ENCODE measurements at places on chromosomes 7 and 10.

DNA sequence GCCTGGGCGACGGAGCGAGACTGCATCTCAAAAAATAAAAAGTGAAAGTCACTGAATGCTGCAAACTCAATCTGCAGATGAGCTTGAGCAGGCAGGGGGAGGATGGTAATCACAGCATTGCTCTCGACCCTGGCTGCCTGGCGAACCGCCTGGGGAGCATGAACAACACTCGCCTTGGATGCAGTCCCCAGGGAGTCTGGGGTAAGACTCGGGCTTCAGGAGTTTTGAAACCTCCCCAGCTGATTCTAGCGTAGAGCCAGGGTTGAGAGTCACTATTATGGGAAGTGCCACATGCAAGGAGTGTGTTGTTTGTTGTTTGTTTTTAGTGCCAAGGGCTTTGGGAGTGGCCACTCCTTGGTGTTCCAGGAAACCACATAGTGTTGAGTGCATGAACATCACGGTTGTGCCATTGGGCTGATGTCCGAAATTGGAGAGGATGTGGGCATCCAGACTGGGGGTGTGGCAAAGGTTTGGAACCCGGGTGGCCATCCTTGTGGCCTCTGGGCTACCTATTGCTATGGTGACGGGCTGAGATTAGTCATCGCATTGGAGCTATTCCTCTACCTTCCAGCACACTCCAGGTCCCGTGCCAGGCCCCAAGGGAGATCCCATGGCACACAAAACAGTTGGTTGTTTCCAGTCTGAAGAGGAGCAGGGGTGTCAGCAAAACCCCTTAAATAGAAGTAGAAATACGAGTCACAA lies 92.6 kb downstream of the RGS10 start:
- DNase-seq = no peak

- DNase-seq = peak; percentile 77
These were observed 139.8 kb upstream of the NAMPT start for GRCh38 chr7:106424476-106425016.

GRCh38 chr7:87510411-87510875 lies 35.0 kb upstream of the ABCB4 start:
- DNase-seq = no peak

GRCh38 chr7:70698219-70698832 lies 433.6 kb upstream of the GALNT17 start:
- peak; percentile 66 for DNase-seq

- no peak for DNase-seq
These were observed 166.3 kb upstream of the GRM3 start for GRCh38 chr7:86477343-86477935.

GRCh38 chr10:69449841-69450240 lies 1.4 kb upstream of the TSPAN15 start:
- peak; percentile 60 for DNase-seq

DNA sequence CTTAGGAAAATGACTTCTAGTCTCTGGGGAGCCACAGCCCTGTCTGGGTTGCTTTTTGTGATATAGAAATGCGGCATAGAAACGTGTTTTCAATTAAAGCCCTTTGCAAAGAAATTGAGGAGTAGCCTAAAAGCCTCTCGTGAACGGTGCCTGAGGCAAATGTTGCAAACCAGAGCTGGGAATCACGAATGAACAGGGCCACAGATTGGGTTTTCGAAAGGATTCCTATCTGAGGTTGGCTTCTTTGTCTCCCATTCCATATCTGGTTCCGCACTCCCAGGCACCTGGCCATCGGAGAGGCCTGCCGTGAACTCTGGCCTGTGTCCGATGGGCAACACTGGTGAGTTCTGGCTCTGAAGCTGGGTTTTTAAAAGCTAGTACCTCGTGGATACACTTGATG lies 221.6 kb downstream of the TCF7L2 start:
- no peak for DNase-seq

GRCh38 chr10:124552691-124553276 lies 91.2 kb downstream of the LHPP start:
- DNase-seq = no peak

DNA sequence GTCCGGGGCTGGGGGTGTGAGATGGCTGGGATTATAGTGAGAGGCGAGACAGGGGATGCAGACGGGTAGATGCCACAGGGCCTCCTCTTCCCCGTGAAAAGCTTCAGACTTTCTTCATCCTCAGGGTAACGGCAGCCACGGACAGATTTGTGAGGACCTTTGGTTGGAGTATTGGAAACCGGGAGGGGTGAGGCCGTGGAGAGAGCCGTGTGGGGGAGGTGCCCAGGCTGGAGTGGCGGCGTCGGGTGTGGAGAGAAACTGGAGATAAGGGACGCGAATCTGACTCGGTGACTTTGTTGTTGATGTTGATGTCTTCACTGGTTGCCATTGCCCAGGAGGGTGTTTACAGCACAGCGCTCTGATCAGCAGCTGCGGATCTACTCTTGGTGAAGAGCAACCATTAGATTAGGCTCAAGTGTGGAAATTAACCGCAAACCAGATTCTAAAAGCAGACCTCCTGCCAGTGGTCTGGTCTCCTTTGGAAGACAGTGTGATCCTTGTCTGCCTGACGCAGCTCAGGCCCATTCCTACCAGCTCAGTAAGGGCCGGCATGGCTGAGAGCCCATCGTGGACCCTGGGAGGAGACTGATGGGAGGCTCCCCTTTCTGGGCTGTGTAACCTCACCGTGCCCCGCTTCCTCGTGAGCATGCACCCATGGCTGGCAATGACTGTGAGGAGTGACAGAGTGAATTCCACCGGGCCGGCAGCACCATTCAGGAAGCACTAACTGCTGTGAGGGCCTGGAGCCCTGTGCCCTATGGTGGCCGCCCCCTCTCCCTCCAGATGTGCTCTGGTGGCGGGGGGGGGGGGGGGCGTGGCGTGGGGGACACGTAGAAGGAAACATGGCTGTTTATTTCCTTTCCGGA lies 90.3 kb downstream of the INPP5A start:
- no peak for DNase-seq

- DNase-seq = no peak
These were observed 242.8 kb downstream of the ELFN1 start for GRCh38 chr7:1912593-1913465.

GRCh38 chr7:3011211-3011852 lies 32.3 kb downstream of the CARD11 start:
- DNase-seq = no peak

GRCh38 chr10:23918839-23919238 lies 290.1 kb upstream of the KIAA1217 start:
- DNase-seq = peak; percentile 86

DNA sequence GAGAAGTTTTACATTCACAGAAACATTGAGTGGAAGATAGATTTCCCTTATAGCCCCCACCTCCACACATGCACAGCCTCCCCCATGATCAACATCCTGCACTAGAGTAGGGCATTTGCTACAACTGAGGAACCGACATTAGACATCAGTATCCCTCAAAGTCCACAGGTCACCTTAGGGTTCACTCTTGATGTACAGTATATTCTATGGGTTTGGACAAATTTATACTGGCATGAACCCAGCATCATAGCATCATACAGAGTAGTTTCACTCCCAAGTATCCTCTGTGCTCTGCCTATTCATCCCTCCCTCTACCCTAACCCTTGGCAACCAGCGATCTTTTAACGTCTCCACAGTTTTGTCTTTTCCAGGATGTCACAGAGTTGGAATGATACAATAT lies 64.4 kb downstream of the VSTM4 start:
- no peak for DNase-seq

DNA sequence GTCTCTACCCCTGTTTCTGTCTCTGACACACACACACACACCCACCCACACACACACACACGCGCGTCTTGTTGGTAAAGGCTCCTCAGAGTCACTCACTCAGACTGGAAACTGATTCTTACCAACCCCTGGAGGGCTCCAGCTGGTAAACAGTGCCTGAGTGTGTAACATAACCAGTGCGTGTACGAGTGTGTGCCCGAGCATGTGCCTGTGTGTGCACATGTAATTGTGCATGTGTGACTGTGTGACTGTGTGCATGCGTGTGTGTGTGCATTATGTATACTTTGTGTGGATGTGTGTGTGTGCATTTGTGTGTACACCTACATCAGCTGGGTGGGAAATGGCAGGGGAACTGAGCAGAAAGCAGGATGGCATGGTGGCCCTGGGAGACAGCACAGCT lies 317.1 kb downstream of the WDR37 start:
- DNase-seq = no peak

DNA sequence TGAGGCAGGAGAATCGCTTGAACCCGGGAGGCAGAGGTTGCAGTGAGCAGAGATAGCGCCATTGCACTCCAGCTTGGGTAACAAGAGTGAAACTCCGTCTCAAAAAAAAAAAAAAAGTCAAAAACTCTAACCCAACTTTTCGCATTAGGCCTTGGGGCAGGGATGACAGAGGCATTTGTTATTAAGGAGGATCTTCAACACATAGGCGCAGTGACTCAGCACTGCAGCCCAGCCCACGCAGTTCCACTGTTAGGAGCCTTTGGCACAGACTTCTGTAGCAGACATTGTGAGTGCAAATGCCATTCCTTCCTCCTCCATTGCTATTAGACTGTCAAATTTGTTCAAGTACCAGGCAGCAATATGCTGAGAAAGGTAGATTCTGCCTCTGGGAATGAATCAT lies 43.1 kb upstream of the KLHL7 start:
- peak; percentile 61 for DNase-seq

- peak; percentile 69 for DNase-seq
These were observed 36.9 kb upstream of the SH2D4B start for GRCh38 chr10:80500572-80501380.

- DNase-seq = peak; percentile 49
These were observed 164.7 kb downstream of the CPEB3 start for GRCh38 chr10:92126100-92126650.

DNA sequence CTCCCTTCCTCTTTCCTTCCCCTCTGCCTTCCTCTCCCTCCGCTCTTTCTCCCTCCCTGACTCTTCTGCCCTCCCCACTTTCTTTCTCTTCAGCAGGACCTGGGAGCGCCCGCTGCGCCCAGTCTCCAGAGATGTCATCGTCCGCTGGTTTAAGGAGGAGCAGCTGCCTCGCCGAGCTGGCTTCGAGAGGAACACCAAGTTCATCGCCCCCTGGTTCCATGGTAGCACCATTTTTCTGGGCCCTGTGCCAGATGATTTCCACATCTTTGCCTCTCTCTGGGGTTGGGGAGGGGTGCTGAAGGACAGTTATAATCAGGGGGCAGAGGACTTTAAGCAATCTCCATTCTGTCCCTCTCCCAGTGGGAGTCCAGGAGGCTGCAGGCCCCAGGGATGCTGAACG lies 71.6 kb downstream of the SH2D4B start:
- DNase-seq = no peak

DNA sequence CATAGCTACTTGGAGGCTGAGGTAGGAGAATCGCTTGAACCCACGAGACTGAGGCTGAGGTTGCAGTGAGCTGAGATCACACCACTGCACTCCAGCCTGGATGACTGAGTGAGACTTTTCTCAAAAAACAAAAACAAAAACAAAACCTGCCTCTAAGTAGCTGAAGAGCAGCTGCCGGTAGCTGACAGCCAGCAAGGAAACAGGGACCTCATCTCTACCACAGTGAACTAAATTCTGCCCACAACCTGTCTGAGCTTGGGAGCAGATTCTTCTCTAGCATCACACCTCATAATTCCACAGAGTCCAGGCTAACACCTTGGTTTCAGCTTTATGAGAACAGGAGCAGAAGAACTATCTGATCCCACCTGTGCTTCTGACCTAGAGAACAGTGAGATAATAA lies 246.2 kb downstream of the KCND2 start:
- no peak for DNase-seq

GRCh38 chr10:1180071-1180730 lies 124.0 kb downstream of the WDR37 start:
- no peak for DNase-seq

DNA sequence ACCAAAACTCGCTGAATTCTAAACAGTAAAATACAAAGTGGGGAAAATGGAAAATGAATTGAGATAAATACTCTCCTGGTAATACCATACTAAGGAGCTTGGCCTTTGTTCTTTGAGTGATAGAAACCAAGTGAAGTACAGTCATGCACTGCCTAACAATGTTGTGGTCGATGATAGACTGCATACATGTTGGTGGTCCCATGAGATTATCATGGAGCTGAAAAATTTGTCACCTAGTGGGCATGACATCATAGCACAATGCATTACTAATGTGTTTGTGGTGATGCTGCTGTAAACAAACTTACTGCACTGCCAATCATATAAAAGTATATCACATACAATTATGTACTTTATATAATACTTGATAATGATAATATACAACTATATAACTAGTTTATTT lies 419.1 kb downstream of the ARL4A start:
- no peak for DNase-seq

DNA sequence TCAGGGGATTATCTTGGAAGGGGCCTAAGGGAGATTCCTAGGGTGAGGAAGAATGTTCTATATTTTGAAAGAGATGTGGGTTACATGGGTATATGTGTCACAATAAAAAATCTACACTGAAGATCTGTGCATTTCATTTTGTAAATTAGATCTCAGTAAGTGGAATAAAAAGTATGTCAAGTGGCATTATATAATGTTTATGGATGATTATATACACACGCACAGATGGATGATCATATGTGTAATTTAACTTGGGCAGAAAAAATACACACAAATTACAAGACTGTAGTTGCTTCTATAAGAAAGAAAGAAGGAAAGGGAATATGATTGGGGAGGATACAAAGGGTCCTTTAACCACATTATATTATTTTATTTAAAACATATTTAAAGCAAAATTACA lies 18.5 kb downstream of the ASZ1 start:
- no peak for DNase-seq

- no peak for DNase-seq
These were observed 56.6 kb upstream of the PDE1C start for GRCh38 chr7:32126843-32127242.

- DNase-seq = no peak
These were observed 107.6 kb downstream of the KCNMA1 start for GRCh38 chr10:77530011-77530410.

DNA sequence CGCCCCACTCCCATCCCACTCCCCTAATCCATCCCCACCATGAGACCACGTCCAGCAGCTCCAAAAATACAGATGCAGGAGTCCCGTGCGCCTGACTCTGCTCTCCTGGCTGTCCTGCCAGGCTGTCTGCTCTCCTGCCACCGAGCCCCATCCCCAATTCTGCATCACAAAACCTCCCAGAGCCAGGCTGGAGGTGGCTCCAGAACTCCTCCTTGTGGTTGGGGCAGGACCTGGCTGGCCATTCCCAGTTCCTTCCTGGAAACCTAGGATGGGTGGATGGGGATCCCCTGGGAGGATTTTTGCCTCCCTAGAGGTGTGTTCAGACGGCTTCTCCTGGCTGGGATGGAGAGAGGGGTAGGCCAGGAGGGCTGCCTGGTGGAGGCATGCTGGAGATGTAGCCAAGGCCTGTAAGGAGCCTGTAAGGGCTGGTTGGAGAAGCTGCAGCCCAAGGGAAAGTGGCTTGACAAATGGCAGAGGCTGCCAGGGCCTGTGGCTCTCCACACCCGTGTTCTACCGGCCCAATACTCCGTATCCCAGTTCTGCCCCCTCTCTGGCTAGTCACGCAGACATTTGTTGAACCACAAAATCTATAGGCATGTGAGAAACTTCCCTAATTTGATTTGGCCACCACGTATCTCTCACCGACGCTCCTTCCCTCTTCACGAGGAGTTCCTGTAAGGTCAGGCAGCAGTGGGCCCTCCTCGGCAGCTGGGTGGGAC lies 99.3 kb downstream of the ARHGAP22 start:
- no peak for DNase-seq

All from bronchial epithelial cell (primary cell).